Stimulated activated CD4-positive, alpha-beta T cell treated with anti-CD3 and anti-CD28 coated beads, Interleukin-1b, Interleukin-23, amount 100 ng/mL, for 24 hours (primary cell): ENCODE measurements at places on chromosomes 2 and 18.

- DNase-seq: no peak
Measured at GRCh38 chr2:188600536-188601210, 309.0 kb downstream of the GULP1 start.

- DNase-seq: no peak
Measured at GRCh38 chr2:40127890-40128557, 323.9 kb downstream of the SLC8A1 start.

DNA sequence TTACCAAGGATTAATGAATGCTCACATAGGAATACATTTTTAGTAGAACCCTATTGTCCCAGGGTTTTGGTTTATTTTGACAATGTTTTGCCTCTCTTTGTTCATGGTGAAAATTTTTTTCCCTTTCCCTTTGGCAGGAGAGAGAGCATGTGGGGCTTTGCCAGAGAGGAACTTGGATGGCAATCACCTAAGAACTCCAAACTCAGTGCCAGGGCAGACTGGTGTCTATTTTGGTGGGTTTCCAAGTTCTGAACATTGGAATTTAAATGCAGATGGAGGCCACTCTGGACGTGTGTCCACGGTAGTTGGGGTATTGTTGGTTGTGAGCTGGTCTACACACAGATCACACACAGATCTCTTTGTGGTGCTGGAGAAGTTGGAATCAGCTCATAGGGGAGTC, 2091.1 kb upstream of the PIK3C3 start:
- no peak for DNase-seq

DNA sequence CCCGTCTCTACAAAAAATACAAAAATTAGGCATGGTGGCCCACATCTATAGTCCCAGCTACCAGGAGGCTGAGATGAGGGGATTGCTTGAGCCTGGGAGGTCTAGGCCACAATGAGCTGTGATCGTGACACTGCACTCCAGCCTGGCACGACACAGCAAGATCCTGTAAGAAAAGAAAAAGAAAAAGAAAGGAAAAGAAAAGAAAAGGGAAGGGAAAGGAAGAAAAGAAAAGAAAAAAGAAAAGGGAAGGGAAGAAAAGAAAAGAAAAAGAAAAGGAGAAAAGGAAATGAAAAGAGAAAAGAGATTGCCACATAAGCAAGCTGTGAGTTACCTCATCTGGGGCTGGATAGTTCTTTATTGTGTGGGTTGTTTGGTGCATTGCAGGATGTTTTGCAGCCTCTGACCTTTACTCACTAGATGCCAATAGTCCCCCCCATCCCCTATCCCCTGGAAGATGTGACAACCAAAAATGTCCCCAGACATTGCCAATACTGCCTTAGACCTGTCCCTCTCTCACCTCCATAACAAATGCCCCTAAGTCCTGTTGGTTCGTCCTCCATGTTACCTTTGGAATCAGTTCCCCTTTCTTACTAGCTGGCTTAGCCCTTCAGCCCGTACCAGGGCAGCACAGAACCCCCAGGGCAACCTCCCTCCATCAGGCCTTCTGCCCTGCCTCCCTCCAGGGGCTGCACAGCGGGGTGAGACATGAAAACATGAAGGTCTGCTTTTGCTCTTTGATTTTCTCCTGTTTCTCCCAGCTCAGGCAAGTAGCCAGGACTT, 8.9 kb downstream of the ASPRV1 start:
- no peak for DNase-seq

DNA sequence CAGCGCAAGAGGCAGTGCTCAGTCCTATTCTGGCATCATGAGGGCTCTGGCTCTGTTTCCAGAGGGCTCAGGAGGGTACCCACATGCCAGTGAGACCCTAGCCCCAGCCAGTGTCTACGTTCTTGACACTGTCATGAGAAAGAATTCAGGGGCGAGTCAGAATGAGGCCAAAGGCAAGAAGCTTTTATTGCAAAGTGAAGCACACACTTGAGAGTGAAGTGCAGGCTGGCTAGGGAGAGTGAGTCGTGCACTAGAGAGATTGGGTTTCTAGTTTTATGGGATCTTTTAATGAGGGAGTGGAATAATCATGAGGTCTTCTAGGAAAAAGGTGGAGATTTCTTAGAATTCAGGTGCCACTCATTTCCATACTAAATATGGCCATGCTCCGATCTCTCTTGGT, 164.1 kb downstream of the DCDC2C start:
- DNase-seq: no peak

DNA sequence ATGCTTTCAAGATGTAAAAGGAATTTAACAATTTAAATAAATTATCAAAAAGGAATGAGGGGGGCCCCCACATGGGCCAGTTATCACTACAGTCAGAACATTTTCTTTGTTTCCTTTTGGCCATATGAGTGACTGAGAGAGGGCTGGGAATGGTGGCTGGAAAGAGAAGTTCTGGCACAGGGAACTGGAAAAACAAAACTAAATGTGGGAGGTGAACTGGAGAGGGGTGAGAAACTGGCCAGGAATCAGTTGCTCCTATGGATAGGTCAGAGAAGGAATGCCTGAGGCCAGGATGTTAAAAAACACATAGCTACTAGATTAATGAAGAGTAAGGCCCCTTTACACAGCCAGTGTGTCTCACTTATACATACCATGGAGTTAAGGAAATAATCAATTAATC, 121.0 kb downstream of the RBMS1 start:
- no peak for DNase-seq

- DNase-seq: no peak
Measured at GRCh38 chr2:130387071-130387400, 31.2 kb downstream of the PTPN18 start.

DNA sequence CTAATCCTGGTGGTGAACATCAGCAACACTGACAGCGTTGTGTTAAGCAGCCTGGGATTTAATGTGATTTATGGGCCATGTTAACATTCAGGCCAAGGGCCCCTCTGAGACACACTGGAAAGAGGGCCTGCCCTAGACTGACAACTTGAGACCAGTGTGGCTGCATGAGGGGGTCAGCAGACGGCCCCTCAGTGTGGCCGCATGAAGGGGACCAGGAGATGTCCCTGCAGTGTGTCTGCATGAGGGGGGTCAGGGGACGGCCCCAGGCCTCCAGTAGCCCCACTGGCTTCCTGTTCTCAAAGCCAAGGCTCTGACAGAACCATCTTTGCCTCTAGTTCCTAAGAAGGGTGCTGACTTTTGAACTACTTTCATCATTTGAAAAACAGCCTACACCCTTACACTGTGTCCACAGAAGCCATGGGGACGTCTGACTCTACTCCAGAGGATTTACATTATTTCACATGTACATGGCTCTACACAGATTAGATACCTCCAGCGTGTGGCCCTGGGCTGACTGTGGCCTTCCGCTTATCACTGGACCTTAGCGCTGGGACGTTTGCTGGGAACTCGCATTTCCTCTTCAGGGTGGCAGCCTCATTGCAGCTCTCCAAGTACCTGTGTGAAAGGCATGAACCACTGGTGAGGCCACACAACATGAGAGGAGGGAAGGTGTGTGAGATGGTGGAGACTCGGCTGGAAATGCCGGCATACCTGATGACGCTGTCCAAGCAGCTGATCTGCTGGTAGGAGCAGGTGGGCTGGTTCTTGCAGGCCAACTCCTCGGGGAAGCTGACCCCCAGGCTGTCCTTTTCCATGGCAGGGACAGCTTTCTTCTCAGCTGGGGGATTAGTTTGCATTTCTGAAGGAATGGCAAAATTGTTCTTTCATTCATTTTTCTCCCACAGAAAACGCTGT, 18.2 kb upstream of the HES6 start:
- no peak for DNase-seq

DNA sequence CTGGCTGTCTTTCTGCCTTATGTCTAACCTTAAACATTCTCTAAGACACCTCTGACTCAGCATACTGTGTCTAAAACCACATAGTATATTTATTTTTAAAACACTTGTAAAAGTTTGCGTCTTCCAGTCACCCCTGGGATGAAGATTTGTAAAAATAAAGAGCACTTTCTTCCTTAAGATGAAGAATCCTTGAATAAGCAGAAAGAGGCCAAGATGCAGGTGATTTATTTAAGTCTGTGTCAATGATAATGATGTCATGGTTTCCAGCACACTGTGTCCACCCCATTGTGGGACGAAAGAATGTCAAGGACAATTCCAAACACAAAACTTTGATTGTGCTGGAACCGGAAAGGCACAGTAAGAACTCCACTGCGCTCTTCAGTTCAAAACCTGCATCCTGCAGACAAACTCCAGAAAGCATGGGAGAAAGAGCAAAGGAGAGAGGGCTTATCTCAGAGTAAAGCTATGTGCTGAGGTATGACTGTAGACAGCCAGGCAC, 92.9 kb downstream of the ZEB2 start:
- DNase-seq: no peak

DNA sequence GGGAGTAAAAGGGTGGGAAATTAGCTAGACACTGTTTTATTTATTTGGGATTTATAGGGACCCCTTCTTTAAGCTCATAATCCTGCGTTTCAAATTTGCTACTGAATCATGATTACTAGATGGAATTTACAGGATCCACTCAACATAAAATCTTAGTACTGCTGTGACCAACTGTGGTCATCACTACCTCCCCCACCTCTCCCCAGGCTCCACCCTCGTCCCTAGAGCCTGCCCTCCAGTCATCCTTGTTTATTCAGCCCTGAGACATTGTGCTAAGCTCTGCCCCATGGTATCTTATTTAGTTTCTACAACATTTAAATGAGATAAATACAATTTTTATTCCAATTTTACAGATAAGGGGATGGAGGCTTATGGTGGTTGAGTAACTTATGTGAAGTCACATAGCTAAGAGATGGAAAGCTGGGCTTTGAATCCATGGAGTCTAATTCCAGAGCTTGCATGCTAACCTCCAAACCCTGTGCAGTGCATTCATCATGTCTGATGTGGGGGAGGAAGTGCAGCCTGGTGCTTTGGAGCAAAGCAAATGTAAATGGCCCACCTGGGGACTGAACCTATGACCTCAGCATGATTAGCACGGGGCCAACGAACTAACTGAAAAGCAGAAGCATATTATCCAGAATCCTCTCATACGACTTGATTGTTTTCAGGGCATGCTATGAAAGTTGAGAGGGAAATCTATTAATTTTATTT, 502.4 kb downstream of the TMEM182 start:
- no peak for DNase-seq

DNA sequence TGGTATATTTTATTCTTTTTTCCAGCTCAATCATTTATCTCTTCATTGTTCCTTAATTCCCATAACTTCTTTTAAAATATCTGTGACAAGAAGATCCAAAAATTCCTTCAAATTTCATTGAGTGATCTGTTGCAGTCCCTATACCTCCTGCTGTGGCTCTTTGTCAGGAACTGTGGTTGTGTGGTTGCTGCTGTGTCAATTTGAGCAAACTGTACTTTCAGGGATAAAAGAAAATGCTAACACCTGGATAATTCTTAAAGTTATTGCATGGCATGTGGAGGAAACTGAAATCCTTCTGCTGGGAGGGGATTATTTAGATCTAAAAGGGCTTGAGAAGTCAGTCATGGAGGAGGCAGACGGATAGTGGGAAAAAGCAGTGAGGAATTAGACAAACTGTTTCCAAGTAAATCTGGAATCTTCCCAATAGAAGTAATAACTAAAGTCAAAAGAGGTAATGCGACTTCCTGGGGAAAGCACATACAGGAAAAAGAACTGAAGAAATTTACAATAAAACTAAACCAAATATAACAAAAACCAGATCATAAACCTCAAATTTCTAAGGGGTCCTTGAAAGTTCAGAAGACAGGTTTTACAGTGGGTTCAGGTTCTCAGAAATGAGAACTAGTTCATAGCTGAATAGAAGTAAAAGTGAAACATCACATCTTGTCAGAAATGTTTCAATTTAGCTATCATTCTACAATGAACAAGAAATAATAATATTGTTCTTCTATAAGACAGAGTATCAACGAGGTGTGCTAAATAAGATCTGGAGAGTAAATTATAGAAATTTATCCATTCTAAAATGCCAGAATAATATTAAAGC, 33.5 kb upstream of the CD226 start:
- no peak for DNase-seq

- DNase-seq: no peak
Measured at GRCh38 chr2:175811971-175812370, 190.1 kb downstream of the LNPK start.

DNA sequence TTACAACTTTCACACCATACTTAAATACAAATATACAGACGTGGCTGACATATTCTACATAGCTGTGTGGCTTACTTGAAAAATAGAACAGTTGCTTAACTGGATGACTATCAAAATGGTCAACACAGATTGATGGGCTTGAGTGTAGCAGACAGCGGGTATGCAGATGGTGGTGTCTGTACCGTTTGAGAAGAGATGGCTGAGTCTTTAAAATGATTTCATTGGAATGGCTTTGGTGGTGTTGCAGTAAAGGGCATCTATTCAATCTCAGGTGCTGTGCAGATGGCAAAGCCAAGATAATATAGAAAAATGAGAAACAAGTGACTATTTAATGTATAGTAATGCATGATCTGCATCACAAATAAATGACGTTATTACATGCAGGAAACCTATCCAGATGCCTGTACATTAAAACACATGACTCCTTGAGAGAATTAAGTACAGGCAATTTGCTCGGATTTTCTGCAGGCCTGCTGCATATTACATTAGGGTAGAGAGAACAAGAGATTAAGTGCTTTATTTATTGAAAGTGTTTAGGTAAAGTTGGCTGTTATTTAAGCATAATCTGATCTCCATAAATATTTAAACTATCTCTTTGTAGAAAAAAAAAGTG, 68.5 kb downstream of the AGPS start:
- DNase-seq: no peak

DNA sequence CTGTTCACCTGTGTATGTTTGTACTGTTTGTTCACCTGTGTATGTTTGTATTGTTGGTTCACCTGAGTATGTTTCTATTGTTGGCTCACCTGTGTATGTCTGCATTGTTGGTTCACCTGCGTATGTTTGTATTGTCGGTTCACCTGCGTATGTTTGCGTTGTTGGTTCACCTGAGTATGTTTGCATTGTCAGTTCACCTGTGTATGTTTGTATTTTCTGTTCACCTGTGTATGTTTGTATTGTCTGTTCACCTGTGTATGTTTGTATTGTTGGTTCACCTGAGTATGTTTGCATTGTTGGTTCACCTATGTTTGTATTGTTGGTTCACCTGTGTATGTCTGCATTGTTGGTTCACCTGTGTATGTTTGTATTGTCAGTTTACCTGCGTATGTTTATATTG, 14.6 kb downstream of the ADI1 start:
- DNase-seq: no peak

- no peak for DNase-seq
Measured at GRCh38 chr2:10146366-10147005, 23.9 kb downstream of the RRM2 start.

GRCh38 chr18:54880395-54881105, 52.3 kb downstream of the RAB27B start:
- no peak for DNase-seq

DNA sequence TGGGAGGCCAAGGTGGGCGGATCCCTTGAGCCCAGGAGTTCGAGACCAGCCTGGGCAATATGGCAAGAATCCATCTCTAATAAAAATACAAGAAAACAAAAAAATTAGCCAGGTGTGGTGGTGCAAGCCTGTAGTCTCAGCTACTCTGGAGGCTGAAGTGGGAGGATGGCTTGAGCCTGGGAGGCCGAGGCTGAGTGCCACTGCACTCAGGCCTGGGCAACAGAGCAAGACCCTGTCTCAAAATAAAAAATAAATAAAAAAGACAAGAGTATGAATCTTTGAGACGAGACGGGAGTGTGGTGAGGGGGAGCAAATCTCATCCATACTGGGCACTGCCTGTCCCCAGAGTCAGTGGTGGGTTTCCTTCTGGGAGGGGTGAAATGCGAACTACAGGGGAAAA, 12.2 kb downstream of the GPR17 start:
- no peak for DNase-seq
